SJCRH30 (cell line): ENCODE measurements at places on chromosomes 13 and 19. TPM values are rescaled to one million over a fixed set of nuclear protein-coding genes. Genes with fewer than 3 reads are reported as not detected.

GRCh38 chr19:52474351-52475127, 21.2 kb downstream of the ZNF578 start:
- DNase-seq: no peak

NCR1 gene
- total RNA-seq: not detected in 2 replicates

DNA sequence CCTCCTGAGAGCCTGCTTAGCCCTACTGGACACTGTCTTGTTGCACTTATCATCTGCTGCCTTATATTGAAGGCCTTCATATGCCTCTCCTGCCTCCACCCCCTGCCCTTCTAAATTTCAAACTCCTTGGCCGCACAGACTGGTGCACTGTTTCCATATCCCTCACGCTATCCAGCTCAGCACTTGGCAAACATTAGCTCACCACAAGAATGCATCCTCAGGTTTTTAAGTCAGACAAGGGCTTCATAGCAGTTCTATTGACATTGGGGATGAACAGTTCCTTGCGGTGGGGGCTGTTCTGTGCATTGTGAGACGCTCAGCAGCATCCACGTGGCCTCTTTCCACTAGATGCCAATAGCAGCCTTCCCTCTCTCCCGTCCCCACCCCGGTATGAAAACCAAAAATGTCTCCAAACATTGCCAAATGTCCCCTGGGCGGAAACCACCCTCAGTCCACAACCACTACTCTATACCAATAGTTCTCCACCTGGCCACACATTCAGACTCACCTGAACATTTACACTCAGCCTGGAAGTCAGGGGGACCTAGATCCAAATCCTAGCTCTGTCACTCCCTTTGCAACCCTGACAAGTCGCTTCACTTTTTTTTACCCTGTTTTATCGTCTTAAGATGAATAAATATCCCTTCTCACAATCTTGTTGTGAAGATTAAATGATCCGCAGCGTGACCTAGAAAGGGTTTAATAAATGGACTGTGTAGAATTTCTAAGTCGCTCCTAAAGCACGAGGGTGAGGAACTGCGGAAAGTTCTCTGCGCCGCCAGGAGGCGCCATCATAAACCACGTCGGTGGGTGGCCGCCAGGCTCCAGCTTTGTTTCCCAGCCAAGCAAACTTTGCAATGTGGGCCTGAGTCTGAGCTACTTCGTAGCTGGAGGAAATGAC, 3.6 kb upstream of the CEACAM3 start:
- DNase-seq: peak; percentile 42

- DNase-seq: no peak
These were observed 56.6 kb downstream of the MRPL57 start for GRCh38 chr13:21233086-21233485.

- DNase-seq: no peak
These were observed 217.5 kb downstream of the ABCC4 start for GRCh38 chr13:95083758-95084157.

DNA sequence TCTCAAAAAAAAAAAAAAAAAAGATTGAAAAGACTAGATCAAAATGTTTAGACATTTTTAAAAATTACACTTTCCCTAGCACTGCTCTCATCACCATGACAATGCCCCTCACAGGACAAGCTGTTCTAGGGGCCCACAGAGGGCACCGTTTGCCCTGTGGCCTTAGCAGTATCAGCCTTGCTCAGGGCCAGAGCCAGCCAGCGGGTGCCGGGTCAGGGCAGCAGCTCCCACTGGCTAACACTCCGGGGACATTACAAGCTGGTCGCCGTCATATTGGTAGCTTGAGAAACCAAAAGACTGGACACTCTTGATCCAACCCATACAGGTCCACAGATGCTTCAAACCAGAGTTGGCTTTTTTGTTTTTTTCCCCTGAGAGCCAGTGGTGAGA, 18.0 kb downstream of the CAPN12 start:
- no peak for DNase-seq

DNA sequence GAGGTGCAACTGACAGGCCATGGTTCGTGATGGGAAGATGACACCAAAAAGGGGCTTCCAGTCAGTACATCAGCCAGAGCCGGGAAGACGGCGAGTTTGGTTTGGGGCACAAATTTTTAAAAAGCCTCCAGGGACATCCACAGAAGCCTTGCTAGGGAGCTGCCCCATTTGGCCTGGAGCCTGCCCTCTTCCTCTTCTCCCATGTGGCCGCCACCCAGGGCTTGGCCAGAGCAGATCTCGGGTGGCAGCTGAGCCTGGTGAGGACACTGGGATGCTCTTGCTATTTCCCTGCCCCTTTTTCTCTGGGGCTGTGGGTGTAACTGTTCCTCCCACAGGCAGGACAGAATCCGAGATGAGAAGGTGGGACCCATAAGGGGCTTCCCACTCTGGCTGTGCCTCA, 8.2 kb downstream of the ETFB start:
- no peak for DNase-seq

VSTM1 gene
- not detected in 2 replicates for total RNA-seq

GRCh38 chr13:61045251-61045650, 370.4 kb downstream of the PCDH20 start:
- no peak for DNase-seq

DNA sequence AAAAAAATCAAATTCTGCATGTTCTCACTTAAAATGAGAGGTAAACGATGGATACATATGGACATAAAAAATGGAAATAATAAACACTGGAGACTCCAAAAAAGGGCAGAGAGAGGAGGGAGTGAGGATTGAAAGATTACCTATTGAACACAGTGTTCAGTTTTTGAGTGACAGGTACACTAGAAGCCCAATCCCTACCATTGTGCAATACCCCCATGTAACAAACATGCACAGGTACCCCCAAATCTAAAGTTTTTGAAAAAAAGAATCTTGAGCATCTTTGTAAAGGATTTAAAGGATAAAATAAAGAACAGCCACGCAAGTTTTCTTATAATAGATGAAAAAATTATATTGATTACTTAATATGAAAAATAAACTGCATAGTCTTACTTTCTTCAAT, 16.7 kb upstream of the CLC start:
- no peak for DNase-seq

SLC6A16 gene
- total RNA-seq: 0.33 and 0.40 TPM in 2 replicates

MAN2B1 gene
- total RNA-seq: 31.4 and 34.6 TPM in 2 replicates

DNA sequence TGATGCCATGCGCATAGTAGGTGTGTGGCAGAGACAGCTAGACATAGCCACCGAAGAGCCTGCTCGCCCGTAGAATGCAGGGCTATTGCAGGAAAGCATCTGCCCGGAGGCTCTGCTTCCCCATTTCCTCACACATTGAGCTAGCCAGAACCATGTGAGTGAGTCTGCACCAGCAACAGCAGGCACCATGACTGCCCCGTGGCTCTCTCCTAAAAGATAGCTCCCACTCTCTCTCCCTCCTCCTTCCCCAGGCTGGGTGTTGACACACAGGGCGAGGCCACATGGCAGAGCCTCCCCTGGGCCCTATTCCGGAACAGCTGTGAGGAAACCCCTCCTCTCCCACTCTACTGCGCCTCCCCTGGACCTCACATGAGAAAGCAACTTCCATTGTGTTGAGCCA, 52.3 kb upstream of the ATP12A start:
- peak; percentile 31 for DNase-seq

DNA sequence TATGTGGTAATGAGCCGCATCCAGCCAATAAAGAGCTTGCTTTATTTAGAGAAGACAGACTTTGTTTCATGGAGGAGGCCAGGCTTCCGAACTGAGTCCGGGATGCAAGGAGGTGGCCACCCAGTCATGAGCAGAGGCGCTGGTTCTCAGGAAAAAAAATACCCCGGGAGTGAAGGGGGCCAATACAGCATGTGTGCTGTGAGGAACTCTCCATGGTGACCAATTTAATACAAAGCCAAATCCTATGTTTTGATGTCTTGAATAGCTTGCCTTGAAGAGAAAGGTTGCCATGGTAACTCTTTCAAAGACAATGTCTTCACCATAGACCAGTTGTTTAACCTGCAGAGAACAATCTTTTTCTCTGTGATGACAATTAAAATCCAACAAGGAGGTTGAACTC, 43.4 kb upstream of the PDCD5 start:
- DNase-seq: no peak

- DNase-seq: no peak
These were observed 4.4 kb upstream of the ATP1A3 start for GRCh38 chr19:41998246-41999020.

ZNF470 gene
- total RNA-seq: 6.1 and 7.2 TPM in 2 replicates

DNA sequence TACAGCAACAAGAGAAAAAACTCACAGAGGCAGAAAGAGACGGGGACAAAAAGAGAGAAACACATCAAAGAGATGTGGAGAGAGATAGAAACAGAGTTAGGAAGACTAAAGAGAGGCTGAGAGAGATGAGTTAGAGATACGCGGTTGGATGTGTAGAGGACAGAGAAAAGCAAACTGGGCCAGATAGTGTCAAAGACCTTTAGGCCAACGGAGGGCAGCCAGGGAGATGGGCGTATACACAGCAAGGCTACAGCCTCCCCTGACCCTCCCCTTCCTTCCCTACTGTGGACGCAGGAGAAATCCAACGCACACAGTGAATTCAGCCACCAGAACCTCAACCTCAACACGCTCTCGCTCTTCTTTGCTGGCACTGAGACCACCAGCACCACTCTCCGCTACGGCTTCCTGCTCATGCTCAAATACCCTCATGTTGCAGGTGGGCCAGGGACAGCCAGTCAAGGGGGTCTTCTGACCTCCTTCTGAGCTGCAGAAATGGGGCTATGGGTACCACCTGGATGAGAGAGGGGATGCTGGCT, 18.7 kb downstream of the CYP2B6 start:
- DNase-seq: no peak

DNA sequence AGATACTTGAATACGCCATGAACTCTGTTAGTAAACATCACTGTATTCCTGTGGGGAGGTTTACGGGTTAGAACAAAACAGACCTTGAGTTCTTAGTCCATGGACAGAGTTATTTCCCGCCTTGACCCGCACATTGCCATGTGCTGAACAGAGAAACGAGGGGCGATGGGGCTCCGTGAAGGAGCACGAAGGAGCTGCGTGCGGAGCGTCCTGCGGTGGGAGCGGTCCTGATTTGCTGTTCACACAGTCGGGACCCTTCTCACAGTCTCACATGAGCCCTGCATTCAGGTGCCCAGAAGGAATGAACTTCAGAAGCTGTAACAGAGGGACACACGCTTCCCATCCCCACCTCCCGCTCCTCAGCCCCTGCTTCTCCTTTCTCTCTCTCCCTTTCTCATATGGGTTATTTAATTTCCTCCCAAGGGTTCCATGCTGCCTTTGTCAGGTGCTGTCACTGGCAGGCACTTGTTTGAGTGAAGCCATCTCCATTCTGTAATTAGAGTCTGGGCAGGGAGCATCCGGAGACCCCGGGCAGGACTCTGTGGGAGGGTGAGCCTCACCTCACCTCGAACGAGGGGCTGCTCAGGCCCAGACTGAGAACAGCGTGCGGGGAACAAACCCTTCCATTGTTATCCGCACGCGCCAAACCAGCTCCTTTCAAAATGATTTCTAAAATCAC, 76.9 kb downstream of the TEX29 start:
- no peak for DNase-seq

GRCh38 chr13:112124141-112124540, 57.2 kb downstream of the SOX1 start:
- peak; percentile 14 for DNase-seq

CERS1 gene
- total RNA-seq: 6.1 TPM in 2 replicates

FFAR1 gene
- not detected in 2 replicates for total RNA-seq

- no peak for DNase-seq
These were observed 111.5 kb downstream of the PTPRS start for GRCh38 chr19:5228932-5229777.

CEACAM21 gene
- 5.5 and 5.6 TPM in 2 replicates for total RNA-seq

DNA sequence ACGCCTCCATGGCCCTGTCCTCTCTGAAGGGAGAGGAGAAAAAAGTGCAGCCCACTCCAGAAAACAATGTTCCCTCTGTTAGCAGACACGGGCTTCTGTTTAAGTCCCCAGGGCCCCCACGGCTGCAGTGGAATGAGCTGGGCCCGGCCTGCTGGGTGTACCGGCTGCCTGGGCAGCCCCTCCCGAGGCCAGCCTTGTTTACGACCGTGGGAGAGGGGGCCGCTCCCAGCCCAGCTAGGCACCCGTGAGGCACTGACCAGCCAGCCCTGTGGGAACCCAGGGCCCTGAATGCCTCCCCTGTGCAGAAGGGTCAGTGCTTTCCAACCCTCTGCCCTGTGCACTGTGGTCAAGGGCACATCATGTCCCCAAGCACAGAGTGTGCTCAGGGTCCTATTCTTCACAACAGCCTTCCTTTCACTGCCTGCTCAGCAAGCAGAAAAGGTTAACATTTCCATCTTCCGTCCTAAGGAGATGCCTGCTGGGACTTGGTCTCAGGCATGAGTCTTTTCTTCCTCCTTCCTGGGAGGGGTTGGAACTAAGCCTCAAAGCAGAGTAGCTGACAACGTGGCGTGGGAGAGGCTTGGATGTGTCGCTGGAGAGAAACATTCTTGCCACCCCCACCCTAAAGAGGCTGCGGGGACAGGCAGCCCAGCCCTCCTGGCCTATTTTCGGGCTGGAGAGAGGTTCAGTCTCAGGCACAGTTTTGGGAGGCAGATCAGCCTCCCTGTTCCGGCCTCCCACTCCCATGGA, 90.1 kb downstream of the RGCC start:
- peak; percentile 89 for DNase-seq

- peak; percentile 42 for DNase-seq
These were observed 2.2 kb upstream of the MYADM start for GRCh38 chr19:53865523-53865917.

MAP4K1 gene
- 1.2 and 1.5 TPM in 2 replicates for total RNA-seq

- DNase-seq: no peak
These were observed 203.4 kb upstream of the ZNF507 start for GRCh38 chr19:32141840-32142511.

GRCh38 chr13:20069956-20070355, 90.9 kb downstream of the GJA3 start:
- DNase-seq: no peak

GRCh38 chr19:30017172-30017571, 75.1 kb downstream of the URI1 start:
- DNase-seq: no peak
